Tibial artery (tissue), 4 donors: ENCODE measurements at places on chromosomes 6 and 20.

DNA sequence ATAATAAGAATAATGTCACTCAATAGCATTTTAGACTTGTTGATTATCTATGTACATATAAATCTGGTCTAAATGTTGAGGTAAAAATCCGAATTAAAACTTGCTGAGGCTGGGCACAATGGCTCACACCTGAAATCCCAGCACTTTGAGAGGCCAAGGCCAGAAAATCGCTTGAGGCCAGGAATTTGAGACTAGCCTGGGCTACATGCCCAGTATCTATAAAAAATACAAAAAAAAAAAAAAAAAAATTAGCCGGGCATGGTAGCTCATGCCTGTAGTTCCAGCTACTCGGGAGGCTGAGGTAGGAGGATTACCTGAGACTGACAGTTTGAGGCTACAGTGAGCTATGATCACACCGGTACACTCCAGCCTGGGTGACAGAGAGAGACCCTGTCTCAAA, 34.2 kb upstream of the SUPT3H start:
- no peak for DNase-seq

GRCh38 chr20:16011519-16011918, 561.7 kb downstream of the KIF16B start:
- no peak for DNase-seq

- DNase-seq = no peak
Observed at GRCh38 chr6:12336121-12336971, 46.2 kb downstream of the EDN1 start.

- DNase-seq = no peak
Observed at GRCh38 chr6:148074738-148075137, 267.9 kb upstream of the SASH1 start.

DNA sequence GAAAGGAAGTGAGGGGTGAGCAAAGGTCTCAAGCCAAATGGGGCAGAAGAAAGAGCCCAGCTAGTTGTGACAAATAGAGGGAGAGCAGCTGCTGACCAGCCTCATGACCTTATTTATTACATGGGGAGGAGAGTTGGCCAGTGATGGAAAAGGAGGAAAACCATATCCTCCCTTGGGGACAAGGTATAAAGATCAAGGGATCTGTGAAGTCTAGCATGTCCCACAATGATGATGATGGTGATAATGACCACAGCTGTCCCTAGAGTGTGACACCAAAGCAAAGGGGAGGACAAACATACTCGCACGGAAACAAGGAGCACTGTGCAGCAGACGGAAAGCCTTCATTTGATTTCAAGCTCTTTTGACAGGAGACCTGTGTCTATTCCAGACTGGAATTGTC, 190.4 kb upstream of the MCHR2 start:
- no peak for DNase-seq

DNA sequence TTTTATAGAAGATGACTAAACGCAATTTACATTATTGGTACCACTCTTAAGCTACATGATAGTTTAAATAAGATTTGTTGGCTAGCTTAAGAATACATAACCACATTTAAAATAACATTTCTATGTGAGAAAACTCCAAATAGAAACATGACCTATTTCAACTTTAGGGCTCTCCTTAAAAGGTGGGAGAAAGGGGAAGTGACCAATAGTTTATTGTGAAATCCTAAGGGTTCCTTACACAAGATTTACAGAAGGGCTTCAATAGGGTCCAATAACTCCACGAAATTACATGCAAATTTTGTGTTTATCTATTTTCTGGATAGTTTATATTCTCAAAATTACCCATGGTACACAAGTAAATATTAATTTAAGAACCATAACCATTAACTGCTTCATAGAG, 91.6 kb upstream of the DST start:
- DNase-seq = no peak

GRCh38 chr6:50959081-50959641, 140.5 kb downstream of the TFAP2B start:
- no peak for DNase-seq

GRCh38 chr6:8229915-8230756, 127.8 kb upstream of the EEF1E1 start:
- DNase-seq = no peak

GRCh38 chr6:747921-748320, 55.0 kb upstream of the EXOC2 start:
- DNase-seq = no peak

GRCh38 chr6:106997392-106998158, 23.0 kb upstream of the CD24 start:
- no peak for DNase-seq

GRCh38 chr6:79656134-79656533, 25.0 kb downstream of the SH3BGRL2 start:
- no peak for DNase-seq

DNA sequence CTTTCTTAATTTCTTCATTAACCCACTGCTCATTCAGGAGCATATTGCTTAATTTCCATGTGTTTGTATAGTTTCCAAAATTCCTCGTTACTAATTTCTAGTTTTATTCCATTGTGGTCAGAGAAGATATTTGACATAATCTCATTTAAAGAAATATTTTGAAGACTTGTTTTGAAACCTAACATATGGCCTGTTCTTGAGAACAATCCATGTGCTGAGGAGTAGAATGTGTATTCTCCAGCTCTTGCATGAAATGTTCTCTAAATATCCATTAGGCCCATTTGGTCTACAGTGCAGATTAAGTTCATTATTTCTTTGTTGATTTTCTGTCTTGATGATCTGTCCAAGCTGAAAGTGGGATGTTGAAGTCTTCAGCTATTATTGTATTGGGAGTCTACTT, 251.7 kb downstream of the ALDH8A1 start:
- no peak for DNase-seq

GRCh38 chr20:19789446-19789845, 31.4 kb downstream of the RIN2 start:
- no peak for DNase-seq

DNA sequence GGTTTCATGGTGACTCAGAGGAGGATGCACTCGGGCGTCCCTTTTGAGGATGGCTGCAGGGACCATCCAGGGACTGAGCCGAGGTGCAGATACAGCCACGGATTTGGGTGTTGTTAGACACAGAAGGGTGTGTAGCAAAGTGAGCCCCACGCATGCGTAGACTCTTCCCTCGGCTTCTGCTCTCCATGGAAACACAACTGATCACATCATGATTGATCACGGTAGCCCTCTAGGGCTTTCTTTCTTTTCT, 606 bp upstream of the ULBP1 start:
- no peak for DNase-seq

DNA sequence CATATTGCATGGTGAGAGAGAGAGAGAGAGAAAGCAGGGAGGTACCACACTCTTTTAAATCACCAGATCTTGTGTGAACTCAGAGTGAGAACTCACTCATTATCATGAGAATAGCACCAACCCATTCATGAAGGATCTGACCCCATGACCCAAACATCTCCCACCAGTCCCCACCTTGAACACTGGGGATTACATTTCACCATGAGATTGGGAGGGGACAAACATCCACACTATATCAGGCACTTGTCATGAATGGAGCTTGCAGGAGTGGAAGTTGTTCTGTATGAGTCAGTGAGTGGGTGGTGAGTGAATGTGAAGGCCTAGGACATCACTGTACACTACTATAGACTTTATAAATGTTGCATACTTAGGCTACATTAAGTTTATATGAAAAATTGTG, 47.7 kb upstream of the RNF182 start:
- no peak for DNase-seq

- DNase-seq = peak; percentile 67
Observed at GRCh38 chr20:33908336-33908735, 85.4 kb upstream of the RALY start.

GRCh38 chr6:110626442-110626841, 150.0 kb upstream of the SLC22A16 start:
- no peak for DNase-seq

DNA sequence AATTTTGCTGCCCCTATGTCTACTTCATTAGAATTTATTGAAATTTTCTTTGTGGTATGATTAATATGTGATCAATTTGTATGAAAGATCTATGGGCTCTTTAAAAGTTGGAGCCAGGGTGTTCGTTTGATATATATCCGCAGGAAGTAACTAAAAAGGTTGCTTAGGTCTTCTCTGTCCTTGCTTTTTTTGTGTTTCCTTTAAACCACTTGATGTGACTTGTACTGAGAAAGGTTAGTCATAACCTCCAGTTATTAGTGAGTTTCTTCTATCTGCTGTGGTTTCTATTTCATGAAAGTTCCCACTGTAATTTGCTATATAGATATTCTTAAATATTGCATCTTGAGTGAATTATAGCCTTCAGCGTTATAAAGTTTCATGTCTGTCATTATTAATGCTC, 585.3 kb upstream of the ARID1B start:
- DNase-seq = no peak

DNA sequence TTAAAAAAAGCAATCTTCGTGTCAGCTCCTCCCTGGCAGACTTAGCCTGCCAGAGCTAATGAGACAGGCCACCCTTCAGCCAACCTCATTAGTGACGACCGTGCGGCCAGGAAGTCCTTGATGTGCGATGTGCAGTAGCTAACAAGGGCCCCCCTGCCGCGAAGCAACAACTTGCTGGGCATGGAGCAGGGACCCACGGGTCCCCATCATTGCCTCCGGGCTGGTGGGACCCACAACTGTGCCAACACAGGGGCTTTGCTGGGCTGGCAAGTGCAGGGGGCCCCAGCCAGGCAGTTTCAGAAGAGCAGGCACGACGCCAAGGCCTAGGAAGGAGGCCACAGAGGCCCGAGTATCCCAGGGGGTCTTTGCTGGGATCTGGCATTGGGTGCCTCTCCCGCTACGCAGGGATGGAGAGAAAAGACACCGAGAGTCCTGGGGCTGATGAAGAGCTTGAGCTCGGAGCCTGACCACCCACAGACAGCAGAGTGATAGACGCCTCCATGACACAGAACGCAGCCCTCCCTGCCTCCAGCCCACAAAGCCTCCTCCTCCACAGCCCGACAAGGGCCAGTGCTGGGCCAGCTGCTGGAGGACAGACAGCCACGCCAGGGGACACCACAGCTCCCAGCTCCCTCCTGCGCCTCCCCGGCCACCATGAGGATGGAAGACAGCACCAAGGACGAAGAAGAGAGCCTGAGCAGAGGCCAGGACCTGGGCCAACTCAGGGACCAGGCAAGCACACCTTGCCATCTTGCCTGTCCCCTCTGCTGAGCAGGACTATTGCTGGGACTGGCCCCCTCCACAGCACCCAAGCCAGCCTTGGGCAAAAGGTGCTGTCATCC, 96.6 kb downstream of the YTHDF1 start:
- no peak for DNase-seq

GRCh38 chr6:34723203-34723602, 26.6 kb upstream of the ILRUN start:
- DNase-seq = no peak

DNA sequence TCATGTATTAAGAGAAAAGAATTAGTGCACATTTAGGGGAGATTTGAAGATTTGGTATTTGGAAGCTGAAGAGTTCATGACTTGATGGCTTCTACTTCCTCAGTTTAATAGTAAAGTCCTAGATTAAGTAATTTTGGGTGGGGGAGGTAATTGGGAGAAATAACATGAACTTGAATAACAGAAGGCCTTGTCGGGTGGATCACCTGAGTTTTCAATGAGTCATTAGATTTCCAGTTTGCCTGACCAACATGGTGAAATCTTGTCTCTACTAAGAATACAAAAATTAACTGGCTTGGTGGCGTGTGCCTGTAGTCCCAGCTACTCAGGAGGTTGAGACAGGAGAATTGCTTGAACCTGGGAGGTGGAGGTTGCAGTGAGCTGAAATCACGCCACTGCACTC, 181.0 kb downstream of the GJA1 start:
- DNase-seq = no peak

DNA sequence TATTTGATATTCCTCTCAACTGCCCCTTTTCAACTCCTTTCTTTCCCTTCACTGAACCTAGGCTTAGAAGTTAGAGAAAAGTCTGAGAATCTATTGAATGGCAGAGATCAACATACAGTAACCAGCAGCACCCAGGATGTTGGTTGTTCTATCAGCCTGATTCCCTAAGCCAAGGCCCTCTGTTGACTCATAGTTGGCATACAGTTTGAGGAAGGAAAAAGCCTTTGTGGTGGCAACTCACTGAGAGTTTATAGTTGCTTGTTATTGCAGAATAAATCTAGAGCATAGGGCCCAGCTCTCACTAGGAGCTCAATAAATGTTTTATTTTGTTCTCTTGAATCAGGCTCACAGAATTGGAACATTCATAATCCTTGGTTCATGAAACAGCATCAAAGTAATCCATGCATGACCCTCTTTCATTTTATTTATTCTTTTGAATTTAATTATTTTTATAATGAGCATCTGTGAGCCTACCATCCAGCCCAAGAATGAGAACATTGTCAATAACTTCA, 119.1 kb upstream of the ADGRF1 start:
- DNase-seq = no peak

DNA sequence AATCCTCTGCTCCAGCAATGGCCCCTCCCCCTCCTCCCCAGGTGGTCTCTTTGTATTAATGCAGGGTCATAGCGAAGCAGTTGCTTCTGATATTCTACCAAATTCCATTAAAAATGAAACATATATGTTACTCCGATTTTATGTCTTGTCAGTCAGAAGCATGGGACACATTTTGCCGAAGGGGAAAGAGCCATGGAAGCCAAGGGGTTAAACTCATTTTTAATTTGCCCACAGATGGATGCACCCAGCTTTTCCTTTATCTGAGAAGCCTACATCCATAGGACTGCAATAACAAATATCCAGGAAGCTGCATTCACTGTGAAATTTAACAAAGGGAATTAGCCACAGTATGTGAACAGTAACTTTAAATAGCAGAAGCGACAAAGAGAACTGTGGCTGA, 688.2 kb downstream of the QKI start:
- DNase-seq = no peak

DNA sequence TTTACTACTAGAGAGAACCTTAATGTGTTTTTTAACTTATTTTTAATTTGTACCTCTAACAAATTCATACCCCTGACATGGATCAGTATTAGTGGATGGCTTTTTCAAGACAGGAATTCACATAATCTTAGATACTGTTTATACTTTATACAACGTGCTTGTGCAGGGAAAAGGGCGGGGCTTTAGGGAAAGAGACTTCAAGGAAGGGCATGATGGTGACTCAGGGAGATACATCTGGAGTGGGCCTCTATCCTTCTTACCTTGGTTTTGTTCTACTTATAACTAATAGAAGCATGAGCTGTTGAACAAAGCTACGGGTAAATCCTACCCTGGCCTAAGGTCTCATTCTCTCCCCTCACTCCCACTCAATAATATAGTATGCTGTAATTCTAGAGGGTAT, 160.8 kb downstream of the C6orf58 start:
- DNase-seq = no peak
